ENCODE measurements at places on chromosomes 12 and 14.

DNA sequence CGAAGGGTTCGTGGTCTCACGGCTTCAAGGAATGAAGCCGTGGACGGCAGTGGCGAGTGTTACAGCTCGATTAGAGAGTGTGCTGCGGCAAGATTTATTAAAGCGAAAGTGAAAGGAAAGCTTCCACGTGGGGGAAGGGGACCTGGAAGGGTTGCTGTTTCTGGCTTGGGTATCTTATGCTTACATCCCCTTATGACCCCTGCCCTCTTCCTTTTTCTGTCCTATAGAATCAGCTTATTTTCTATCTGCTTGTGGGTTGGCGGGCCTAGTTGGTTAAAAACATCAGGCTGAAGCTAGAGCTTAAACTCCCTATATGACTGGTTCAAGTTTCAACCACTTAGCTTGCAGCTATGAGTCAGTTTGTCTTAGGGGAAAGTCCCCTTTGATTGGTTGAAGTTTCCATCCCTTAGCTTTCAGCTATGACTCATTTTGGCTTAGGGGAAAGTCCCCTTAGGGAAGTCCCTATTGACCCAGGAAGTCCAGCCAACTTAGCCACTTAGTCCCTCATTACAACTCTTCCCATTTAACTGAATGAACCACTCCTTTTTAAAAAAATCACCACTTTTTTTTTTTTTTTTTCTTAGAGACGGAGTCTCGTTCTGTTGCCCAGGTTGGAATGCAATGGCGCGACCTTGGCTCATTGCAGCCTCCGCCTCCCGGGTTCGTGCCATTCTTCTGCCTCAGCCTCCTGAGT is 1494.7 kb upstream of the TMEM132C start:
- H3K27ac ChIP-seq = peak overlapping the region; percentile 16
- DNase-seq = peak; percentile 3
- H3K27me3 ChIP-seq = no peaks in the 10 kb centered on the region
- H3K4me1 ChIP-seq = peaks cover 14% of the 10 kb centered on the region

DNA sequence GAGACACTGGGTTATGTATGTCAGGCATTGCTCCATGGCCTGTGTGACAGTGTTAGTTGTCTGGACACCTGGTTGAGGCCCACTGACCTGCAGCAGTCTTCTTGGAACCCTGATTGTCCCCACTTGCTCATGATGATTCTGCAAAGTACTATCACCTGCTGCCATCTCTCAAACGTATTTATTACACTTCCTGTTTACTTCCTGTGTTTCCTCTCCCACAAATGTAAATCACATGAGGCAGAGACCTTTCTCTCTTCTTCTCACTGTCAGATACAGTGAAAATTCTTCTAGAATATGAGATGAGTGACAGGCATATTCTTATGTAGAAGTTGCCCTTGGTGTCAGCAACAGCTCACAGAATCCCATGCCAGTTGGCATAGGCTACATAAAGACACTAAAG is 186.9 kb upstream of the CNTN1 start:
- no peaks in the 10 kb centered on the region for H3K27me3 ChIP-seq
- no peak for DNase-seq
- no peak overlapping the region for H3K4me3 ChIP-seq

GRCh38 chr14:105836730-105837129 is 310.3 kb downstream of the TMEM121 start:
- H3K4me1 ChIP-seq = no peaks in the 10 kb centered on the region
- H3K4me3 ChIP-seq = no peak overlapping the region
- peaks cover 2% of the 10 kb centered on the region for H3K27me3 ChIP-seq
- DNase-seq = no peak
- H3K36me3 ChIP-seq = no peaks in the 10 kb centered on the region
- H3K27ac ChIP-seq = no peak overlapping the region

DNA sequence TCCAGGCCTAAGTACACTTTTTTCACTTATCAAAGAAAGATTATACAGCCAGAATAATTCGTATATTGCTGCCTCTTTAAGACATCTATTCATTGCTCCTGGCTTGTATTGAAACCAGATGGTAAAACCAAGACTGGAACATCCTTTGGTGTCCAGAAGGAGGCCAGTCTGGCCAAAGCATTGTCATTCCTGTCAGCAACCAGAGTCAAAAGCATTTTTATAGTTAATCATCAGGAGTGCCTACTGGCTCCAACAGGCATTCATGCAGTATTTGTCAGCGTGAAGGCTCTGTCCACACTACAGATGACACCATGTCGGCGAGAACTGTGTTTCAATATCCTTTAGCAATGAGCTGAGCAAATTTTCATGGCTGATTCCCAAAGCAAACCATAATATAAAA is 118.0 kb upstream of the G2E3 start:
- H3K27ac ChIP-seq = no peak overlapping the region
- DNase-seq = no peak
- H3K36me3 ChIP-seq = no peaks in the 10 kb centered on the region
- H3K4me1 ChIP-seq = no peaks in the 10 kb centered on the region
- H3K27me3 ChIP-seq = no peaks in the 10 kb centered on the region

DNA sequence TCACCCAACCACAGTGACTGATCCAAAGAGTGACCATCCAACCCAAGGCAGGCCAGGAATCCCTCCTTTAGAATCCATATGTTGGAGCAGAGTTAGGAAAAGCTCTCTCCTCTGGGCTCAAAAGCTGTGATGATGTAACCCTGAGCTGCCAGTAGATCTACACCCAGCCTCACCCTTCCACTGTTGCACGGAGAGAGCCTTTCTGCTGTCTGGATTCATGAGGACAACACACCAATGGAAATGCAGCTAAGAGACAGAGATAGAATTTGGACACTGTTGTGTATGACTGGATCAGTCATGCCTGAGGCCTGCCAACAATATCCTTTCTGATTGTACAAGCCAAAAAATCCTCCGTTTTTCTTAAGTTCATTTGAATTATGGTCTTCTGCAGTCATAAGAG is 4.4 kb upstream of the OR6J1 start:
- no peaks in the 10 kb centered on the region for H3K36me3 ChIP-seq
- peaks cover 2% of the 10 kb centered on the region for H3K4me1 ChIP-seq
- H3K27ac ChIP-seq = no peak overlapping the region
- H3K4me3 ChIP-seq = no peak overlapping the region
- no peak for DNase-seq

All from CD4-positive, alpha-beta T cell (primary cell).